AG09319 (cell line): ENCODE measurements at places on chromosomes 2 and 18.
A peak's percentile ranks its signal among the peaks of the same experiment; 100 is the strongest.

- DNase-seq = no peak
Measured at GRCh38 chr2:27431395-27431794, 3.0 kb downstream of the NRBP1 start.

GRCh38 chr2:217989221-217989948, 13.4 kb downstream of the TNS1 start:
- no peak for DNase-seq

GRCh38 chr2:31413862-31414550, 536 bp downstream of the XDH start:
- DNase-seq = no peak

GRCh38 chr18:44796429-44797428, 116.0 kb downstream of the SETBP1 start:
- DNase-seq = no peak

DNA sequence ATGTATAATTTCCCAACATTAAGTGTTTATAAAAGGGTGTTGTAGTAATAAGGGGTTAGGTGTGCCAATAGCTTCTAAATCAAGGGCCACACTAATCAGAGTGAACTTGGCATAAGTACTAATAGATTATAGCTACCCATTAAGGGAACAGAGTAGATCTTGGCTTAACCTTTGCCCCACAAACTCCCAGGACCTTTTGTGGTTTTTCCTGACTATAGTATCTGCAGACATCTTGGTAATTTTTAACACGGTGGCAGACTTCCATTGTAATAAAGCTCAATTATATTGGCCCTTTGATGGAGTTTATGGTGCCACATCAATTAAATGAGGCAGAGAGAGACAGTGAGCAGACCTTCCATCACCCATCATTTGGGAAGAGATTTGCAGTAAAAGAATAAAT, 358.5 kb upstream of the HNRNPA3 start:
- DNase-seq = no peak

DNA sequence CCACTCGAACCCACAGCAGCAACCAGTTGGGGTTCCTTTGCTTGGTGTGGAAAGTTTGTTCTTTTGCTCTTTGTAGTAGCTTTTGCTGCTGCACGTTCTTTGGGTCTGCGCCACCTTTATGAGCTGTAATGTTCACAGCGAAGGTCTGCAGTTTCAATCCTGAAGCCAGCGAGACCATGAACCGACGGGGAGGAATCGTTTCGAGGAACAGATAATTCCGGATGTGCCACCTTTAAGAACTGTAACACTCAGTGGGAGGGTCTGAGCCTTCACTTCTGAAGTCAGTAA, 14.3 kb downstream of the GPR17 start:
- no peak for DNase-seq

- no peak for DNase-seq
Measured at GRCh38 chr2:236662231-236663185, 92.9 kb downstream of the ACKR3 start.

GRCh38 chr2:220915092-220915623, 656.9 kb downstream of the EPHA4 start:
- DNase-seq = no peak

DNA sequence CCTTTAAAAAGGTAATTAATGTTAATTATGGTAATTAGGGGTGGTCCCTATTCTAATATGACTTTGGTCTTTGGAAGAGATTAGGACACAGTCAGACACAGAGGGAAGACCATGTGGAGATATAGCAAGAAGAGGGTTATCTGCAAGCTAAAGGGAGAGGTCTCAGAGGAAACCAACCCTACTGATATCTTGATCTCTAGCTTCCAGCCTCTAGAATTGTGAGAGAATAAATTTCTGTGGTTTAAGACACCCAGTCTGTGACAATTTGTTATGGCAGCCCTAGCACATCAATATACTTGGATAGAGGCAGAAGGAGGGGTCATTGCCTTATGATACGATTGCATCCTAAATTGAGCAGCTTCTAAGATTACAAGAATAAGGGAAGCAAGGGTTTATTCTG, 21.3 kb upstream of the NT5C1B start:
- DNase-seq = no peak

DNA sequence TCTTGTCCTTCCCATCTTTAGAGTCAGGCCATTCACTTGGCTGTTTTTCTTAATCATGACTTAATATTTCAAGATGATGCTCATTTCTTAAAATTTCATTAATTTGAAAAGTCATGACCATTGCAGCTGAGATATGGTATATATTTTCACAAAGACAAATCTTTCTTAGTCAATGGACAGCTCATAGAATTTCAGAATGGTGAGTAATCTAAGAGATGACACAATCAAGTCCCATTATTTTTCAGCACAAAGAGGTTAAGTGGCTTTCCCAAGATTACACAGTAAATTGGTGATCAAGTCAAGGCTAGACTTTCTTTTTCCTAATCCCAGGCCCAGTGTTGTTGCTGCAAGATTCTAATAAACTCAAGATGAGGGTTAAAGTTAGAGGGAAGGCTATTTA, 34.4 kb upstream of the NT5C1B start:
- DNase-seq = no peak

DNA sequence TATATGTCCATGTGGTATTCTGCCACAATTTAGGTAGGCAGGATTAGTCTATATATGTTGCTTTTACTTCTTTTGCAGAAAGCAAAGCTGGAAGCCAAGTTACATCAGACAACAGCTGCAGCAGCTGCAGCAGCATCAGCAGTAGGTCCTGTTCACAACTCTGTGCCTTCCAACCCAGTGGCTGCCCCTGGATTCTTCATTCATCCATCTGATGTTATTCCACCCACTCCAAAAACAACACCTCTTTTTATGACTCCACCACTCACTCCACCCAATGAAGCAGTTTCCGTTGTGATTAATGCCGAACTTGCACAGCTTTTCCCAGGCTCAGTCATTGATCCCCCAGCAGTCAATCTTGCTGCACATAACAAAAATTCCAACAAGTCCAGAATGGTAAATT, 107.6 kb downstream of the BIRC6 start:
- DNase-seq = no peak

DNA sequence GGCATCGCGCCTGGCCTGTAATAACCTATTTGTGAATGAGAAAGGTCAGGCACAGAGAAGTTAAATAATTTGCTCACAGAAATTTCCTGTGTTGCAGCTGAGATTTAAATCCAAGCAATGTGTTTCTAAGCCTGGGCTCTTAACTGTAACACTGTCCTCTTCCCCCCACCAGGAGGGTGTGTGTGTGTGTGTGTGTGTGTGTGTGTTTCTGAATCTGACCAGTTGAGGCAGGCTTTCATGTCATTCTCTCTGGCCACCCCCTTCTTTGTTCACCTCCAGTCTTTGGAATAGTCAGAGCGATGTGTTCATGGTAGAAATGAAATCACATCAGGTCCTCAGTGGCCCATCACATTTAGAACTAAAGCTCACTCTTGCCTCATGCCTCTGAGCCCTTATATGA, 81.2 kb downstream of the NEDD4L start:
- DNase-seq = no peak

- DNase-seq = no peak
Measured at GRCh38 chr18:11357678-11358077, 208.3 kb upstream of the PIEZO2 start.

- DNase-seq = peak; percentile 53
Measured at GRCh38 chr2:182456784-182457183, 29.9 kb upstream of the PDE1A start.

DNA sequence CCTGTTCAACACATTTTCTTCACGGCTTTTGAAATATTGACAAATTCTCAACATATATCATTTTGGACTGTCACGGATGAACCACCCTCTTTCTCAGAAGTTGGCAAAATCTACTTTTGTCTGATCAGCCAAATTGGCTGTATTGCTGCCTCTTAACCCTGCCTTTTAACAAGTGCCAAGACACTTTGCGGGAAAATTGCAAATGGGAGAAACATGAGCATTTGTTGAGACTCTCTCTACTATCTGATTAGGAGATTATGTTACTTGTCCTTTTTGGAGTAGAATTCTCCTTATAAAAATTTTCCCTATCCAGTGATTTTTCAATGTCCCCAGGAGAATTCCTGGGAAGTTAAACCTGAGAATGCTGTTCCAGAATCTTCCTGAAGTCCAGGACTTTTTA, 256.2 kb upstream of the ZSWIM2 start:
- DNase-seq = no peak

- peak; percentile 60 for DNase-seq
Measured at GRCh38 chr18:67359873-67360838, 156.4 kb downstream of the DSEL start.

GRCh38 chr2:211664321-211664720, 874.3 kb downstream of the ERBB4 start:
- no peak for DNase-seq

DNA sequence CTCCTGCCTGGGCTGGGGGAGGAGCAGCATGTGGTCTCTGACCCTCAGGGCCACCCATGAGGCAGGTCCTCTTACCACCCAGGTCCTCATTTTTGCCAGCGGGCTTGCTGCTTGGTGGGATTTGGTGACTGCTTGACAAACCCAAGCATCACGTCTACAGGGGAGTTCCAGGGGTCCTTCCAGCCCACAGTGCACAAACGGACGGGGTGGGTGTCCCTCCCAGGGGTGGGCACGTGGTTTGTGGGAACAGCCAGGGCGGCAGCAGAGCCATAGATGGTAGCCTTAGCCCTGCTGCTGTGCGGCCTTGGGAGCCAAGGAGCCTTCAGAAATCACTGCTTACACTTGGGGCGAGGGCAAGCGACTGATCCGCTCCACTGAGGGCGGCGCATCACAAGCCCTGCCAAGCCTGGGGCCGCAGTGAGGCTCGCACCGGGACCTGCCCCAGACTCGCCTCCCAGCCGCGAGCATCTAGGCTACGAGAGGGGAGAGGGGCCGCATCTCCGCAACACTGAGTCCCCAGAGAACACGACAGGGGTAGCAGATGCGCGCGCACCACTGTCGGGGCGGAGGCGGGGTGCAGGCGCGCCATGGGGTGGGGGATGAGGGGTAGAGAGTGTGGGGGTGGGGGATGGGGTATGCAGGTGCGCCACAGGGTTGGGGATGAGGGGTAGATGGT, 36.9 kb downstream of the SNED1 start:
- no peak for DNase-seq

DNA sequence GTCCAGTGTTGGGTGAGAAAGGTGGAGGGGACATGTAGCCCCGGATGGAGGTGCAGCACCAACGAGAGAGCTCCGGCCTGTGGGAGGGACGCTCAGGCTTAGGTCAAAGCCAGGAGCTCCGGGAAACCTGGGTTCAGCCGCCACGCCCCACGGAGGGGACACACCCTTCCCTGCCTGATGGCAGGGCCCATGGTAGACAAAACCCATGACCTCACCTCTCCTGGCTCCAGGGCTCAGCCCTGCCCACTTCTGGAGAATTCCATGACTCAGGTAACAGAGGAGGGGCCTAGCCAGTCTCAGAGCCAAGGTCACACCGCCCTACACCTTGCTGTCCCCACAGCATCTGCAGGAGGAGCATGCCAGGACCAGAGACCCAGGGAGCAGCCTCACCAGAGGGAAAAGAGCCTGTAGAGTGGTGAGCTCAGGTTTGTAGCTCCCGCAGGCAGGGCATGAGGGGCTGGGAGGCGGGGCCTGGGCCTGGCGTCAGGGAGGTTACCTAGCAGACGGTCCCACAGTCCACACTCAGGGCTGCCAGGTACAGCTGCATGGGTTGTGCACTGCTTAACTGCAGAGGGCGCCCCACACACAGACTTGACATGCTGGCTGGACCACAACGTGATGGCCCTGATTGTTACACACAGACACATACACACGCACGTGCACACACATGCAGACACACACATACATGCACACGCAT, 70.8 kb upstream of the SMAD7 start:
- no peak for DNase-seq

- no peak for DNase-seq
Measured at GRCh38 chr2:222576171-222577081, 79.5 kb downstream of the FARSB start.

DNA sequence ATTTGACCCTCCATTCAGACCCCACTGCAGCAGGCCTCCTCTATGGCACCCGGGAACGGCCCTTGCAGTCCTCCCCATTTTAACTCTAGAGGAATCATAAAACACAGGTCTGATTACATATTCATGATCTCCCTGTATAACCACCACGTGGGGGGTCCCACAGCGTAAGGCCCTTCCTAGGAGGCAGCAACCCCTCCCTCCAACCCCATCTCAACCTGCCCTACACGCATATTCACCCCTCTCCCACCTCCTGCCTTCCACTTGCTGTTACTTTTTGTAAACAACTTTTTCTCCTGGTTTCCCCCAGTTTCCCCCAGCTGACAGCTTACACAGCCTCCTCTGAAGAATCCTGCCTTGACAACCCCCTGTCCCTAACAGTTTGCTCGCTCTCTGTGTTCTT, 85.1 kb upstream of the FOXI3 start:
- DNase-seq = no peak

- DNase-seq = no peak
Measured at GRCh38 chr2:40257340-40258134, 194.4 kb downstream of the SLC8A1 start.

DNA sequence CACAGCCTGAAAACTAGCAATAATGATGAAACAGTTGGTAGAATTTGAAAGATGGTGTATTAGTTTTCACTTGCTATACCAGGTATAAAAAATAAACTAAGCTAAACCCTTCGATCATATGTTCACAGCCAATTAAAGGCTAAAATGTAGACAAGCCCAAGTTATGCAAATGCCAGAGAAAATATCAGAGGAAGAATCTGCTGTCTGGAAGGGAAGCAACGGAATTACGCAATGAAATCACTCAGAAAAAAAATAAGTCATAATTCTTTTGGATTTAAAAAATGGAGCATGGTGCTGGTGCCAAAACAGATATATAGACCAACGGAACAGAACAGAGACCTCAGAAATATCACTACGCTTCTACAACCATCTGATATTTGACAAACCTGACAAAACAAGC, 108.3 kb downstream of the ARL4C start:
- DNase-seq = no peak

GRCh38 chr2:230335864-230336506, 9.0 kb downstream of the SP140L start:
- DNase-seq = no peak

- no peak for DNase-seq
Measured at GRCh38 chr2:188570370-188570769, 278.7 kb downstream of the GULP1 start.

GRCh38 chr2:121473512-121473911, 57.2 kb upstream of the RNU4ATAC start:
- no peak for DNase-seq

GRCh38 chr2:225429717-225430116, 30.2 kb downstream of the NYAP2 start:
- DNase-seq = no peak

DNA sequence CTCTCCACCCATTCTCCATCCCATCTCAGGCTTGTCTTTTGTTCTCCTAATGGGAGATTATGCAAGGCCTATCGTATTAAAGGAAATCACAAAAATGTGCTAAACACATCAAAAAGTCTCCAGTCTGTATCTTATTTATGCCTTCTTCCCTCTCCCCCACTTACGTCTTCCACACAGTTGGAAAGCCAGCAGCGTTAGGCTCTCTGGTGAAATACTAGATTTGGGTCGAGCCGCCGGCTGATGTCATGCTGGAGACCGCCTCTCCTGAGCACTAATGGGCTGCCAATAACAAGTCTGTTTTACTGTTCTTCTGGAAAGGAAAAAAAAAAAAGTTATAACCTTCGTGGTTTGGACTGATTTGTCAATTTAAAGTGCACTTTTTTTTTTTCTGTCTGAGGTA, 182.7 kb upstream of the SIX2 start:
- DNase-seq = no peak

GRCh38 chr2:503288-503999, 173.8 kb downstream of the TMEM18 start:
- no peak for DNase-seq

- peak; percentile 95 for DNase-seq
Measured at GRCh38 chr2:12918835-12919445, 202.2 kb downstream of the TRIB2 start.

- DNase-seq = no peak
Measured at GRCh38 chr2:71346065-71346464, 14.5 kb downstream of the ZNF638 start.
